ENCODE measurements at places on chromosomes 2 and 18.
A peak's percentile ranks its signal among the peaks of the same experiment; 100 is the strongest.

DNA sequence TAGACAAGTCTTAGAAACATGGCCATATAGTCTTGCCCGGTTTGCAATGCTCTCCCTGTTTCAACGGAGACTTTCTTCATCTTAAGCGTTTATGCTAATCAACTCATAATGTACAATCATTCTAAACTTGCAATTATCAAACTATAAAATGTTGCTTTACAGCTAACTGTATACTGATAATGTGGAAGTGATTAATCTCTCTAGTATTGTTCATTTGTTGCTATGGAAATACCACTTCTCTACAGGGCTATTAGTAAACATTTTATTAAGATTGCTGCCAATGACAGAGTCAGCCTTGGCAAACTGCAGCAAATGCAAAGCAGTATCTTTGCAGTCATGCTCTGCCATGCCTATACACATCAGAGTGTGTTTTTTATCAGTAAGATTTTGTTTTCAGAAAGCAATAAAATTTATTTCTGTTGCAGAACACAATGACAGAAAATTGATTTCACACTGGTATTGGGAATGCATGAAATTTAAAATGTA, 1201.8 kb upstream of the CDH2 start:
- no peak for DNase-seq

- no peak for DNase-seq
Observed at GRCh38 chr18:74661008-74661407, 63.3 kb downstream of the ZNF407 start.

- no peak for DNase-seq
Observed at GRCh38 chr2:28477087-28477486, 18.8 kb upstream of the PLB1 start.

- DNase-seq: peak; percentile 76
Observed at GRCh38 chr2:10408649-10409579, 39.2 kb downstream of the ODC1 start.

- DNase-seq: no peak
Observed at GRCh38 chr2:239532859-239533258, 132.0 kb upstream of the HDAC4 start.

- DNase-seq: no peak
Observed at GRCh38 chr2:175687465-175687864, 314.6 kb downstream of the LNPK start.

- no peak for DNase-seq
Observed at GRCh38 chr2:67471681-67472080, 74.5 kb downstream of the ETAA1 start.

DNA sequence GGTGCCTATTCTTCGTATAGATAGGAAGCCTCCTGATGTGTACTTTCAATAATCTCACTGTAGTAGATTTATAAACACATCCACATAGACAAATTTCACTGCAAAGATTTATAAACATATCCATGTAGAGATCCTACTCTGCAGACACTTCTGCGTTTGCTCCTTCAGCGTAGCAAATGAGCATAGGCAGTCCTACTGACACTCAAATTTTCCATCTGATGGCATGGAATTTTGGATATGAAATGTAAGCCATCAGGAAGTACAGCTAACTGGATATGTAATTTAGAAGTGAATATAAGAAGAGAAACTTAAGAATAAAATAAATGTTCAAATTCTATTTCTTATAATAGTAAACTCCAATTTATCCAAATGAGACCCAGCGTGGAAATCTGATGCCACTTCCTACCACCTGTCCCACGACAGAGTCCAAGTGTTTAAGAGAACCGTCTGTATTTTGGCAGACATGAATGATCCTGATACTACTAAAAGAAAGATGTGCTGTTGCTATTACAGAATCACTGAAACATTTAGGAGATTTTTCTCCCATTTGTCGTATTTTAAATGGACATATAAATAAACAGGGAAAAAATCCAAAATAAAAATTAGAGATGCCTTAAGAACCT, 86.0 kb downstream of the DTNA start:
- no peak for DNase-seq

DNA sequence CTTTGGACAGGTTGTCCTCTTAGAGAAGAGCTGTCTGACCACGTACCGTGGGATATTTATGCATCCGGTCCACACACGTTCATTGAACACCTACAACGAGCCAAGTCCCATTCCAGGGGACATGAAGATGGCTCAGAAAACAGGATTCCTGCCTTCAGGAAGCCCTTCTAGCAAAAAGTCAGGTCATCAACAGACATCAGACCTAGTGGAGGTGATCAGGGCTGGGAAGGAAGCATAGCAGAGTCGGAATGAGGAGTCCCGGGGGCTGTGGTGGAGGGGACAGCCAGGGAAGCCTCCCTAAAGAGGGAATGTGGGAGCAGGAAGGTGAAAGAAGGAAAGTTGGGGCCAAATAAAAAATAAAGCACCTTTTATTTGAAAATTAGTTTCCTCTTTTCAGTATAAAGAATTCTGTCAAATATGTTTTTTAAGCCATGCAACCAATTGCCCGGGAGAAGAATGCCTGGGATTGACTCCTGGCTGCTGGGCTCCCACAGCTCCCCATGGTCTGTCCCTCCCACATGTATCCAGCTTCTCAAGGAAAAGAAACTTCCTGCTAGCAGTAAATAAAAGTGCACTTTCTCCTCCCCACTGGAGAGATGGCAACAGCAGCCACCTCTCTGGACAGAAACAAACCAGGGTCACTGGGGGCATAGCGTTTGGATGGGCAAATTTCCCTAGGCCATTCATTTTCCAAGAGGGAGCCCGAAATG, 144.8 kb downstream of the SMAD7 start:
- DNase-seq: no peak

DNA sequence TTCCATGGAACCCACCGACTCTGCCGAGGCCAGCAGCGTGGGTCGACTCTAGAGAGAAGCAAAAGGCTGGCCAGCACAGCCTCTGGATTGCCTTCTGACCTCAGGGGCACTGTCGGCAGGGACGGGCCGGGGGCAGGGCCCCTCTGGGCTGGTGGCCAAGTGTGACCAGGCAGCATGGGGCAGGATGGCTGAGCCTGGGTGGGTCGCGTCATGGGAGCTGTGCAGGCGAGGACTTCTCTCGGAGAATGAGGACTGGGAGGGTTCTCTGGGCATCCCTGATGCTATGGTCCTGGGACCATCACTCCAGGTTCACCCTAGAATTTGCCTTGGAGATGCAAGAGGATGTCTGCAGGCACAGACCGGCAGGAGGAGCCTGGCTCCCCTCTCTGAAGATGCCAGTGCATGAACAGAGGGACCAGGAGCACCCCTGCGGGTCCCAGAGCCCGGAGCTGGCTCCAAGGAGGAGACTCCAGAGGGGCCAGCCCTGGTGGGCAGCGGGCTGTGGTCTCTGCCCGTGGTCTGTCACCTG, 289.2 kb downstream of the NDUFA10 start:
- DNase-seq: no peak

- peak; percentile 82 for DNase-seq
Observed at GRCh38 chr2:96637385-96638143, 548 bp downstream of the KANSL3 start.

DNA sequence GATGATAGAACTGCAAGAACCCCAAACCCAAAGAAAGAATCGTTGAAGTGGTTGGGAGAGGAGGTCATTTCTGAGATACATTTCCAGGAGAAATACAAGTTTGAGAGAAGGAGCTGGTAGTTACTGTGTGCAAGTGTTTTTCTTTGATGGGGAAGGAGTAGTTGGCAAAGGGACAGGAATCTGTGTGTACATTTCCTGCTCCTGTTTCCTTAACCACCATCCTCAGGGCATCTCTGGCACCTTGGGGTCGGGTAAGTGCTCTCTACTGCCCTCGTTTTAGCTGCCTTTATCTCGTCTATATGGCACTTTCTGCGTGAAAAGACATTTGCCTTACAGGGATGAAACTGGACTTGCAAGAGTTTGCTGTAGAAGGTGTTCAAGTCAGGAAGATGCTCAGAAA, 27.3 kb downstream of the CDC42EP3 start:
- DNase-seq: no peak

DNA sequence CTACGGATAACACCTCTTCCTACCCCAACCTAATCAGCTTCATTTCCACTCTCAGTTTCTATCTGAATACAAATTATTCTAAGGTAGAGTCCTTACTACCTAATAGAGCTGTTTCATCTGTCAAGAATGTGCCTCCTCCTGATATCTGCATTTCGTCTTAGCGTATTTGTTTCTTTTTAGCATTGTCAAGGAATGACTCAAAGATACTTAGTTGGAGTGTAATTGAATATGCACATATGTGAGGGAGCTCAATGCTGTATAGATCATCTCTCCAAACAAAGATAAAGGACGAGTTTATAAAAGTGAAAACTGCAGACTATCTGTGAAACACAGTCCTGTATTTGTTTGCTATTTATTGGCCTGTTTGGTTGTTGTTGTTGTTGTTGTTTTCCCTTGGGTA, 2059.4 kb upstream of the CELF4 start:
- DNase-seq: no peak

DNA sequence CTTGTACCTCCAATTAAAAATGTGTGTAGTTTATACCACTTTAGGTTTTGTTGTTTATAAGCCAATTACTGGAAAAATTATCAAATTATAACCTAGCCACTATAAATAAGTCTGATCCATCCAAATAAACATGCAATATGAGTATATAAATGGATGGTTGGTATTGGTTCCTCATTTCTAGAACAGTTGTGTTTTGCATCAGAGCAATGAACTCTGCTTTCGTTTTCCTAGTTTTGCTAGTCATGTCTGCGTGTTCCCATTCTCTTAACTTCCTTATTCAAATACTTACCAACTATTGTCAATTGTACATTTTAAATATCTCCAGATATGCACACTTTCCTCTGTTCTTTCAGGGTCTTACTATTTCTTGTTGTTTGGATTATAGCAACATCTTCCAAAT, 641.7 kb downstream of the NR4A2 start:
- no peak for DNase-seq

DNA sequence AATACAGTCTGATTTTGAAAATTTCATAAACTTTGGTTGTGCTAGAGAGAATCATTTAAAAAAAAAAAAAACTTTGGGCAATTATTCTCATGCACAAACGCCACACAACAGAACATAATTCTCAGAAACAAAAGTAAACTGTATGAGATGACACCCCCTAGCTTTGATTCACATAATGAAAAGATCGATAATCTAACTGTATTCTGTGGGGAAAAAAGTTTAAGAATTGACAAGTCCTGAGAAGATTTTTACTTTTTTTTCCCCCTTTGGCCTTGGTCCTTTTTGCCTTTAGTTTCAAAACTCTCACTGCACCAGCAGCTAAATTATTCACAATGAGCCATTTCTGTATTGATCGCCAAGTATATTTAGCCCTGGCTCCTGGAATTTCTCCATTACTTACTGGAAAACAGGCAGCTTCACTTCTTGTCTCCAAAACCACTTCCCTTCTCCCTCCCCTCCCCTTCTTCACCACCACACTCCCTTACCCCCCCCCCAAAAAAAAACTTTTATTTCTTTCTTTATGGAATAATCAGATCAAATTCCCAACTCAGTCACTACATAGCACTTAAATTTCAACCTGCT, 2.0 kb downstream of the IKZF2 start:
- peak; percentile 77 for DNase-seq

- no peak for DNase-seq
Observed at GRCh38 chr2:146927080-146927711, 917.6 kb upstream of the ACVR2A start.

DNA sequence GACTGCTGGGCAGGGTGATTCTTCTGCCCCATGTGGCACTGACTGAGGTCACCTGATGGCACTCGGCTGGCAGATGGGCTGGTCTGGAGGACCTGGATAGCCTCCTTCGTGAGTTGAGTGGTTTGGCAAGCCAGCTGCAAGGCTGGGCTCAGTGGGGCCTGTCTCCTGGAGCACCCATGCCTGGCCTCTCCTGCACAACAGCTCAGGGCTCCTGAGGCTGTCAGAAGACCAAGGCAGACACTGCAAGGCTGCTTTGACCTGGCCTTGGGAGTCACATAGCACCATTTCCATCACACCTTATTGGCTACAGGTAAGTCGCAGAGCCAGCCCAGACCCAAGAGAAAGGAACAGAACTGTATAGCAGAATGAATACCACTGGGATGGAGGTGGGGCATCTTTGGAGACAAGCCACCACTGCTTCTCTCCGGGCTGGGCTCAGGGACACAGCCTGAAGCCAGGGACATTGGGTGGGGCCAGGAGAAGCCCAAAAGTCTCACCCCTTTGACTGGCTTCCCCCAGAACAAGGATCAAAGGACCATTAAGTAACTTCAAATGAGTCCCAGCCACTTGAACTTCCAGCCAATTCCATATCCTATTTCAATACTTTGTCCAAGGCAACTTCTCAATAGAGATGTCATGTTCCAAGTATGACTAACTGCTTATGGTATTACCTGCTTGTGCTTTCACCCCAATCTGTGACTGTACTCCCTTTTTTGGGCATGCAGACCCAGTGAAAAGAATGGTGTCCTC, 156.3 kb downstream of the CABLES1 start:
- no peak for DNase-seq

DNA sequence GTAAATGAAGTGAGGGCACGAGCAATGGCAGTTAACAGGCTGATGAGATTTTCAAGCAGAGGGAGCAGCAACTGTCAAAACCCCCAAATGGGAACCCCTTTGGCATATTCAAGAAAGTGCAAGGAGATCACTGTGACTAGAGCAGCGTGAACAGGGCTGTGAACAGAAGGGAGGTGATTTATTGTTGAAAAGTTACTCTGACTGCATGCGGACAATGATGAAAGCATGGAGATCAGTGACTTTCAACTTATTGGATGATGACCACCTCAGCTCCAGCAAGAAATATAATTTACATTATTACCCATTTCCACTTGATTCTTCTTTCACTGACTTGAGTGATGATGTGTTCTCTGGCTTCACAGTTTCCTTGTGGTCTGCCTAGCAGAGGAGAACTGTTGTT, 187.8 kb upstream of the BOD1L2 start:
- no peak for DNase-seq

DNA sequence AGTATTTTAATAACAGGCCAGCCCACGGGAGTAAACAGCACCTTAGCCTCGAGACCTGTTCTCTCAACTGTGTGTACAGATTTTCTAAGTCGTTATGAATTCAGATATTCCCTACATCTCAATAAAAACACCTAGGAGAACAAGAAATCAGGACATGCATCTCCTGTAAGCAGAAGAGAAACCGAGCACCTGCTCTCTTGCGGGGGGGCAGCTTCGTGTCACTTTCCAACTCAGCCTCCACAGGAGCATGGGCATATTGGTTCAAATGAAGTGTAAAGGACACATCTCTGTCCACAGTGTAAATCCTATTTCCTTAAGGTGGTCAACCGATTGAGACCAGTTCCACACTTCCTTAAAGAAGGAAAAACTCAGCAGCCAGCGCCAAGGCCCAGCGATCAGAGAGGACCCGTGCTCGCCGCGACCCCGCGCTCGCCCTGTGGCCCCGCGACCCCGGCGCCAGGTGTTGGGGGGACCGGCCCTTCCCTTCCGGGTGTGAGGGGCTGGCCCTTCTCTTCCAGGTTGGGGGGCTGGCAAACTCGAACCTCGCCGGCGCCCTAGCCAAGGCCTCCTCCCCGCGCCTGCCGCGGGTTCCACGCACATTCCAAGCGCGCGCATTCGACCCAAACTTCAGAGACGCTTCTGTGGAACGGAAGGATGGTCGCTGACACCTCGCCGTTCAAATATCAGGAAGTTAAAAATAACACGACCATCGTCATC, 652 bp downstream of the SH3YL1 start:
- DNase-seq: no peak

GRCh38 chr18:9570255-9570654, 44.1 kb downstream of the PPP4R1 start:
- DNase-seq: no peak
